ENCODE measurements at places on chromosomes 7 and 10. TPM values are rescaled to one million over a fixed set of nuclear protein-coding genes. Genes with fewer than 3 reads are reported as not detected.

The LRIT1 gene
- not detected for polyA plus RNA-seq

DNA sequence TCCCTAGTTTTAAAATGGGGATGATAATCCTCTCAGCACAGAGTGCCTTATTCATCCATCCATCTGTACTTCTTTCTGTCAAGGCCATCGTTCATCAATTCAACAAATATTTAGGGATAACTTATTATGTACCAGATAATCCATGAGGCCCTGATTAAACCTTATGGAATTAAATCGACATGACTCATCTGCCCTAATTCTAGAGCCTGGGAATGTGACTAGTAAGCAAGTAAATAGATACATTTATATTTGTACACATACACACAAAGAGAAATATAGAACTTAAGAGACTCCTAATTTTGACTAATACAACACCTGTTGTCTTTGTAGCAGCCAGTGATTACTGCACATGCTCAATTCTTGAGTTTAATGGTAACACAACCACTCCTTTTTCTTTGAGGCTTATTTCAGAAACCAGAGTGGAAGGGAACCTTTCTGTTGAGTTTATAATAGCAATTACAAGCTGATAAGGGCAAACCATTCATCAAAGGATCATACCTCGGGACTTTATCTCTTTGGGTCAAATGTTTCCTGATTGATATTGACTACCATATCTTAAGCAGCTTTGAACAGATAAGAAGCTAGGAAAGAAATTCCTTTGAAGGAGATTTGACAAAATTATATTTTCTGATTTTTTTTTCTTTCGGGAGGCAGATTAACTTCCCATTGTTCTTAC is 122.7 kb downstream of the ARID5B start:
- no peak for DNase-seq

GRCh38 chr10:4333459-4333894 is 492.5 kb upstream of the AKR1E2 start:
- no peak for DNase-seq

The ZP3 gene
- 3.2 TPM for polyA plus RNA-seq

The KIAA1217 gene
- polyA plus RNA-seq: 13.5 TPM

DNA sequence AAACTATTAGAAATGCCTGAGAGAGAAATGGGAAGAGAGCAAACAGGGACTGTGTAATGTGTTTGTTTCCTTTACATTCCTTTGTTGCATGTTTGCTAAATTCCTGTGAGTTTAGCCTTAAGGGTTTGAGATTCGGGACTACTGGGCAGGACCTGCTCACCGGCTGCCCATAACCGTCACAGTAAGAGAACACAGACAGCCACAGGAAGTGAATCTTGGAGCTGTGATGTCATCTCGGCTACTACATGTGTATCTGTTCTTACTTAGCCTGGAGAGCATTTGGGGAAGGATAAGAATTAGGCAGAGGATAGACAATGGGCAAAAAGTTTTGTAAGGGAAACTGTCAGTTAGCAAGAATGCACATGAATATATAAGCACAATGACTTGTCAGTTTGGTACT is 485.1 kb upstream of the KLF6 start:
- DNase-seq: no peak

DNA sequence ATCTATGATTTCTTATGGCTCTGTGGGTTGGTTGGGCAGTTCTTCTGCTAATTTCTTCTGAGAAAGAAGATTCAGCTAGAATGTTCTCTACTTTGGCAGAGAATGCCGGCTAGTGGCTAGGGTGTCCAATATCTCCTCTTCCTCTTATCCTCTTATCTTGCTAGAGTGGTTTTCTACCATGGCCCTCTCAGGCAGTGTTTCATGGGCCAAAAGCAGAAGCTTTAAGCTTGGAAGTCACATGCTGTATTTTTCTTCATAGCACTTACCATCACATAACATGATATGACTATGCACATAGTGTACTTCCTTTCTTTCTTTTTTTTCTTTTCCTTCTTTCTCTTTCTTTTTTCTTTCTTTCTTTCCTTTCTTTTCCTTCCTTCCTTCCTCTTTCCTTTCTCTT is 140.0 kb downstream of the ITGB8 start:
- no peak for DNase-seq

The HERC4 gene
- polyA plus RNA-seq: 11.9 TPM

DNA sequence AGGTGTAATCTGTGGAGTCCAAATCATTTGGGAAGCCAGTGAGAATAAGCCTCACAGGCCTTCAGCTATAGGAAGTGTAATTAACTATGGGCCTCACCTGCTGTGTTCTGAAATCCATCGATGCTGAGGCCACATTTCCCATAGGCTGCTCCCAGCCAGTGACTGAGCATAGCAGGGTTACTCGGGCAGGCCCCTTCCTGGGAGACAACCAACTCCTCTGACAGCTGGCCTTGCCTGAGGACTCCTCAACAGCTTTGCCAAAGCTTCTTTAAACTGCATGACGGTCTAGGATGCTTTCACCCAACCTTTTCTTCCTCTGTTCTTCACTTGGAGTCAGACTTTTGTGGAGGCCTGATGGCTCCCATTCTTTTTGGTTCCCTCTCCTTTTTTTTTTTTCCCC is 63.8 kb upstream of the SMNDC1 start:
- DNase-seq: no peak

DNA sequence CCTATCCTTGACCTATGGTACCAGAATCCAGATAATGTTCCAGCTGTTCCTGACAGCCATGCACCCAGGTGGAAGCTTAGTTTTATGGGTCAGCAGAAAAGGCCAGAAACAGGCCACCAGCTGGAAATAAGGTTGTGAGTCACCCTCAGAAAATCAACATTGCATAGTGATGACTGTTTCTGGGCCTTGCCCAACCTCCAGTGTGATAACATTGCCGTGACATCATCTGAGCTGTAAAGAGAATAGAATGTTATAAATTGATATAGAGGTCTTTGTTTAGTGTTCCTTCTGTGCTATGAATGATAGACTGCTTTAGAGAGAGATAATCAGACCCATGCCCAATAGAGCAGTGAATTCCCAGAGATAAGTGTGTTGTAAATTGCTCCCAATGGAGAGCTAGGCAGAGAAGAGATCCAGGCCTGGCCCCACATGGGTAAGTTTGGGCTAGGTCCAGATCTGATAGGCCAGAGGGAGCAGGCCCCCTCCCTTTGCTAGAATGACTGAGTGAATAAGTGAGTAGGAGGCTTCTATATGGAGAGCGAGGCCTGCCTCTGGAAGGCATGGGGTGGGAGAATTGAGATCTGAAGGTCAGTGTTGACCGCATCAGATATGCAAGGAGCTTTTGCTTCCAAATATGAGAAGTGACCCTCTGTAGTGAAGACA is 14.2 kb upstream of the HPS1 start:
- peak; percentile 76 for DNase-seq

GRCh38 chr10:93097386-93097785 is 23.7 kb downstream of the CYP26A1 start:
- no peak for DNase-seq

DNA sequence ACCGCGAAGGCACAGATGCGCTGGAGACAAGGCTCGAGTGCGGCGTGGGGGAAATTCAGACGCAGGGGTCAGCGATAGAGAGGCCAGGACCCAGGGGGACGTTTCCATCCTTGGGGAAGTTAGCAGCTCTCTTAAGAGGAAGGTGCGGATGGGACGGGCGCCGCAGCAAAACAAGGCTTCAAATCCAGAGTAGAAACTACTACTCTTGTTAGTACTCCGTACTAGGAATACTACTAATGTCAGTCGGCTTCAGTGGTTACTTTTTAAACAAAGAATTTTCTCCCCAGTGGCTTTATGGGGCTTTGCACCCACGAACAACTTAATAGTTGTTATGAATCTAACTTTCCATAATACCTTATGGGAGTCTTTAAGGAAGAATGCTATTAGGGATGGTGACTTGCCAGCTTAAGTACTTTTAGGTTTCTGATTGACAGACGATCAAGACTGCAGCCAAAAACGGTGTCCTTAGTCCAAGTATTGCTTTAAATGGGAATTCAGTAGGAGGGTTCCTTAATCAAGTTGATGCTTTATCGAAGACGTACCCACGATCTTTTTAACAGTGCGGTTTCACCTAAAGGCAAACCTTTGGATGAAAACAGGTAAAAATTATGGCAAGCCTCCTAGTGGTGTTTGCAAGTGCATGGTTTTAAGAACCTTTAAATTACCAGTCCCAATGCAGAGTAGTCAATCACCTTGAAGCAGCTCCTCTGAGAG is 812 bp upstream of the IDE start:
- no peak for DNase-seq

The CC2D2B gene
- 0.38 TPM for polyA plus RNA-seq

The CCNY gene
- 10.6 TPM for polyA plus RNA-seq

GRCh38 chr10:103145860-103146466 is 47.1 kb downstream of the NT5C2 start:
- peak; percentile 89 for DNase-seq

The GARIN1A gene
- polyA plus RNA-seq: 5.7 TPM

DNA sequence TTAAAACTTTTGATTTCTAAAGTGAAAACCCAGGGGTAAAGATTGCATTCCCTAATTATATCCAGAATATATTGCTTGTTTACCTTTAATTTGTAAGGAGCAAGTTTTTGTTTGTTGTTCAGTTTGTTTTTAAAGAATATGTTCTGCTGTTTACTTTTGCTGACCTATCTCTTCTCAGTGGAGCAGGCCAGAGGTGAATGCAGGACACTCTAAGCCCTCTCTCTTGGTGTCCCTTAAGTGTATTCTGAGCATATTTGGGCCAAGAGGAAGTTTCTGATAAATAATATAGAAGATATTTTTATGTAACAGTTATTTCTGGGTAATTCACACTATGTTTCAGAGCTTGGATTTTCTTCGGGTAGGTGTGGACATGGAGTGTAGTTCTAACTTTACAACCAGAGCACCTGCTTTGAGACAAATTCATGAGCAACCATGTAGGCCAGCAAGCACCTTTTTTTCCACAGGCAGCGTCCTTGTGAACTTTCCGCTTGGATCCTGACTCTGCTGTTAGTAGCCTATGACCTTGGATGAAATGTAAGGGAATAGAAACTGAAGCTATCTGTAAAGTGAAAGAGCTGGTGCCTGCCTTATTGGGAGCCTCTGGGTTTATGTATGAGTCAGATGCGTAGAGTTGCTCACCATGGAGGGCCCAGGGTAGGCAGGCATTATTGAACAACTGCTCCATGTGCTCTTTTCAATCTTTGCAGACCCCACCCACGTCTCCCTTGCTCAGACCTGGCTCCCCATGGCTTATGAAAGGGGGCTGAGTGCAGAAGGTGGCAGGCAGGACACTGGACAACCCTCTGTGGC is 16.1 kb downstream of the OGDH start:
- DNase-seq: no peak

All from pancreas (tissue), 10 donors.